IMR-90 (cell line): ENCODE measurements at places on chromosomes 12 and 14. TPM values are rescaled to one million over a fixed set of nuclear protein-coding genes. Genes with fewer than 3 reads are reported as not detected.
A peak's percentile ranks its signal among the peaks of the same experiment; 100 is the strongest.

- no peak for DNase-seq
Observed at GRCh38 chr12:51812871-51813270, 35.6 kb downstream of the FIGNL2 start.

DNA sequence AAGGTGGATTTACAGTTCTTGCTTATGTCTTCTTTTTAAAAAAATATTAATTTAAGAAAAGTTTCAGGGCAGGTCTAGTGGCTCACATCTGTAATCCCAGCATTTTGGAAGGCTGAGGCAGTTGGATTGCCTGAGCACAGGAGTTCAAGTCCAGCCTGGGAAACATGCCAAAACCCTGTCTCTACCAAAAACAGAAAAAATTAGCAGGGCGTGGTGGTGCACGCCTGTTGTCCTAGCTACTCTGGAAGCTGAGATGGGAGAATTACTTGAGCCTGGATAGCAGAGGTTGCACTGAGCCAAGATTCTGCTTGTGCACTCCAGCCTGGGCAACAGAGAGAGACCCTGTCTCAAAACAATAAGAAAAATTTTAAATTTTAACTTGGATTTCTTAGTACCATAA, 5.4 kb upstream of the TAS2R46 start:
- peak; percentile 10 for DNase-seq

DNA sequence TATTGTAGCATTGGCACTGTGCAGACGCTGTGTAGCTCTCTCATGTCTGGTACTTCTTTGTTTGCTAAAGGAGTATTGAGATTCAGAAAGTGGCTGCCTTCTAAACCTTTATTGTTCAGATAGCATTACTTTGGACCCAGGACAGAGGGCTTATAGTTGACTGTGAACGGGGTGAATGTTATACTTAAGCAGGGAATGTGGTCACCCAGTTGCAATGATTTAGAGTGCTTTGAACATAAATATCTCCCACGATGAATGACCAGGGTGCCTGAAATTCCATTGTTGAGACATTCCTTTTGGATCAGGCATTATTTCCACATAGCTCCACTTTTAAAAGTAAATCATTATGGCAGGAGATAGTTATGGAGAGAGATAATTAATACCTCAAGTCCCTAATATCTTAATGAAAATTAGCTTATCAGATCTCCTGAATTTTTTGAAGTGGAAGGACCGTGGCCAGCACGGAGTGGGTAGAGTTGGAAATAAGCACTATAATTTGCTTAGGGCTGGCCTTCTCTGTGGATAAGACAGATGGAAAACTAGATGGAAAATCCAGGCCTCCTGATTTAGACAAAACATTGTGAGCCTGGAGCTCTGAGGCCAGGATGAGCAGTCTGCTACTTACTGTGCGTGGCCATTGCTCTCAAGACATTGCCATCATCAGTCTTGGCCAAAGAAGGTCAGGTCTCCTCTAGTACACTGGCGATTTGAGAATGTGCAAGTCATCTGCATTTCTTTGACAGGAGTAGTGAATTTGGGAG, 114.5 kb downstream of the ETV6 start:
- peak; percentile 86 for DNase-seq

DNA sequence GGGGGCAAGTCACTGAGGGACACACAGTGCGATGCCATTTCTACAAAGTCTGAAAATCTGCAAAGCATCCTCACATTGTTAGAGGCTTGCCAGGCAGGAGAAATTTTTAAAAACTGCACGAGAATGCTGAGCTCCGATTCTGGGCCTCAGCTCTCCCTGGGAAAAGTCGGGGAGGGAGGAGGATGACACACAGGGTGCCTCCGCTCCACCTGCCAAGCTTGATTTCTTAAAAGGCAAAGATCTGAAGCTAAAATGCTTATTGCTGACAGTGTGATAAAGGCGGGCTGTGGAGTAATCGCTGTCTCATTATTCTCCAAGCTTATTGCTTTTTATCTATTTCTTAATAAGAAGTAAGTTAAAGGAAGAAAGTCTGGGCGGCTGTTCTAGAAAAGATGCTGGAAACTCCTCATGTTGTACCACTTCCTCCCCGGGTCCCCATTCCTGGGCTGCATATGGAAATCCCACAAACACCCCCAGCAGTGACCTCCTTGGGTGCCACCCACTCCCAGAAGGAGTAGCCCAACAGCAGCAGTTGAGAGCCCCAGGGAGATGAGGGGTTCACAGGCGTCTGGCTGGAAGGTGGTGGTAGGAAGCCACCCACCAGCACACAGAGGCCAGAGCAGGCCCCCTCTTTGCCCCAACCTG, 55.0 kb downstream of the CCDC85C start:
- no peak for DNase-seq

DNA sequence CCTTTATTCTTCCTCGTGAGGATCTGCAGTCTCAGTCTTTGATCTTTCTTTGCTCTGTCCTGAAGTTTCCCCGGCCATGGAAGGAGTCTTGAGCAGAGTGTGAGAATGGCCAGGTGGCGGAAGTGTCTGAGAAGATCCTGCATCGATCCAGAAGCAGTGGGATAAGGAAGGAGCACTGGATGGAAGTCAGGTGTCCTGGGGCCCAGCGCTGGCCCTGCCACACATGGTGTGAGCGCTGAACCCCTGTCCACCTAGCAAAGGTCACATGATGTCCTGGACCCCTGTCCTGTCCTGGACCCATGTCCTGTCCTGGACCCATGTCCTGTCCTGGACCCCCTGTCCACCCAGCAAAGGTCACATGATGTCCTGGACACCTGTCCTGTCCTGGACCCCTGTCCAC, 111.8 kb upstream of the MED13L start:
- DNase-seq: no peak

GRCh38 chr14:73364559-73364958, 93.8 kb downstream of the NUMB start:
- DNase-seq: no peak

- DNase-seq: no peak
Observed at GRCh38 chr14:89139404-89140247, 277.4 kb downstream of the FOXN3 start.

GRCh38 chr14:34365309-34365915, 96.6 kb downstream of the SPTSSA start:
- DNase-seq: peak; percentile 13

DNA sequence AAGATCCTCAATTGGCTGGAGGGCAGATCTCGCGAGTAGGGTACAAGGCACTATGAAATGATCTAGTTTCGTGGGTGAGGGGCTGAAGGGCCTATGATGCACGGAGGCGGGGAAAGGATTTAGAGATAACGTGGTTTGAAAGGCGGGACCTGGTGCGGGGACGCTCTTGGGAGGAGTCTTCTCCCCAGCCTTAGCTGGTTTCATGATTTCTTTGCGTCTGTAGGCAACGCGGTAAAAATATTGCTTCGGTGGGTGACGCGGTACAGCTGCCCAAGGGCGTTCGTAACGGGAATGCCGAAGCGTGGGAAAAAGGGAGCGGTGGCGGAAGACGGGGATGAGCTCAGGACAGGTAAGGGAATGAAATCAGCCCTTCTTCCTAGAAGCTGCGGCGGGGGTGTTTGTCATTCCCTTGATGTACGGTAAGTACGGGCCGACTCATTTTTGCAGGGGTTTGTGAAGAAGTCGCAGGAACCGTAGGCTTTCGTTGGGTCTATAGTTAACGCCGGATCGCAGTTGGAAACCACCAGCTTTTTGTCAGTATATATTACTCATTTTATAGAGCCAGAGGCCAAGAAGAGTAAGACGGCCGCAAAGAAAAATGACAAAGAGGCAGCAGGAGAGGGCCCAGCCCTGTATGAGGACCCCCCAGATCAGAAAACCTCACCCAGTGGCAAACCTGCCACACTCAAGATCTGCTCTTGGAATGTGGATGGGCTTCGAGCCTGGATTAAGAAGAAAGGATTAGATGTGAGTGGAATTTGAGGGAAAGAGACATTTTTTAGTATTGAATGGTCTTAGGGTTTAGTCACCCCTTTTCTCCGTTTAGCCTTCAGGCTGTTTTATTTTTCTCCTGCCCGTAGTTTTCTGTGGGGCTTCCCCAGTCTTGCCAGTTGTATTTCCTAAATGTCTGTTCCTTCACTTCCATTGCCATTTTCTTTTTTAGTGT, 602 bp downstream of the APEX1 start:
- DNase-seq: peak; percentile 89

GRCh38 chr14:79089576-79089975, 919.4 kb downstream of the NRXN3 start:
- DNase-seq: no peak

DNA sequence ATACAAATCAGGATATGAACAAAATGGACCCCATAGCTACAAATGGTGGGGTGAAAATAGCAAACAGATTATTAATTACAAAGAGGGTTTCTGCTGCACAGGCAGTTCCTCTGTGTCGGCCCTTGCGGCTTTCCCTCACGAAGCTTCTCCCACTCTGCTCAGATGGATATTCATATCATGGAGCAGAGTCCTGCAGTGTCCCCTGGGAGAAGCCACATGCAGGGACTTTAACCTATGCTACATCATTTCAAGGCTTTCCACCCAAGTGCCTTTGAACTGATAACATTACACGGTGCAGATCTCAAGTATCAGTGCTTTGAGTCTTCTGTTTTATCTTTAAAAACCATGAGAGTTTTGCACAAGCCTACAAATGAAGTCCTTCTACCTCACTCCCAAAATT, 229.1 kb downstream of the PPM1H start:
- no peak for DNase-seq

The E2F7 gene
- 6.0 TPM in 2 replicates for polyA plus RNA-seq

The TMTC3 gene
- polyA plus RNA-seq: 2.8 and 3.7 TPM in 2 replicates

The OVCH1 gene
- polyA plus RNA-seq: 0.05 TPM in 1 of 2 replicates, not detected in the other

The ACTR6 gene
- polyA plus RNA-seq: 9.7 and 14.5 TPM in 2 replicates

The C14orf180 gene
- not detected in 2 replicates for polyA plus RNA-seq

The SDSL gene
- polyA plus RNA-seq: 10.9 and 13.4 TPM in 2 replicates
